ENCODE measurements at places on chromosomes 13 and 19.

- no peak for DNase-seq
These were observed 158.0 kb upstream of the MIR17HG start for GRCh38 chr13:91189506-91189905.

DNA sequence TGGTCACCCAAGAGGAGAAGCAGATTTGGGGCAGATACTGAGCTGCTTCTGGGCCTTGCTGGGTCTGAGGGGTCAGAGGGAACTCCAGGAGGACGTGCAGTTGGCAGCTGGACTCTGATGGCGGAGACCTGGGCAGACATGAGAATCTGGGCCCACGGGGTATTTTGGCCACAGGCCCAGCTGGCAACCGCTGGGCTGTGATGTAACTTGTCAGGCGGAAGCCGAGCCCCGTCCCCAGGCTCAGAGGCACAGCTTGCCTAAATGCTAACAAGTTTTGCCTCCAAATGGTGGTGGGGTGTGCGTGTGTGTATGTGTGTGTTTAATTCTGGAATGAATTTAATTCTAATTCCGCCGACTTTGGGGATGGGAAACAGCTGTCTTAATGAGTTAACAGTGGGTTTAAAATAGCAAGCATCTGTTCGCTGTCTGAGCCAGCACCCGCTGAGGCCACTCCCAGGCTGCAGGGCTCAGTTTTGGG, 11.6 kb downstream of the ZNRF4 start:
- DNase-seq, result no peak

- DNase-seq, result no peak
These were observed 36.6 kb downstream of the PCDH8 start for GRCh38 chr13:52811841-52812240.

GRCh38 chr13:66830940-66831716, 399.0 kb downstream of the PCDH9 start:
- DNase-seq, result no peak

GRCh38 chr19:10670876-10671804, 17.0 kb downstream of the ILF3 start:
- DNase-seq, result no peak
